ENCODE measurements at places on chromosomes 5 and 9.

DNA sequence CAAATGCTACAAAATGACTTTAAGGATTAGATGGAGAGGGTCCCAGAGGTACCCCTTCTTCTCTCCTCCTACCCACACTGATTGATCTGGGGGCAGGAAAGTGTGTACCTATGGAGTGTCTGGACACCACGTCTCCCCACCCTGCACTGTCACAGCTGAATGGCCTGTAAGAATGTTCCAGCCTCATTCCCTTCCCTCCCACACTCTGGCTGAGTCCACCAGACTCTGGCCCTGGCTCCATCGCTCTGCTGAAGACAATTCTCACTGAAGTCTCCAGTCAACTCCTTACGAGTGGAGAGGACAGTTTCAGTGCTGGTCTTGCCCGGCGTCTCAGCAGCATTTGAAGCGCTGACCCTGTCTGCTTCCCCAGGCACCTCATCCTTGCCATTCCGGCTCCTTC is 105.8 kb downstream of the TTLL11 start:
- DNase-seq = no peak

- DNase-seq = no peak
Measured at GRCh38 chr5:116242343-116242742, 157.5 kb downstream of the COMMD10 start.

DNA sequence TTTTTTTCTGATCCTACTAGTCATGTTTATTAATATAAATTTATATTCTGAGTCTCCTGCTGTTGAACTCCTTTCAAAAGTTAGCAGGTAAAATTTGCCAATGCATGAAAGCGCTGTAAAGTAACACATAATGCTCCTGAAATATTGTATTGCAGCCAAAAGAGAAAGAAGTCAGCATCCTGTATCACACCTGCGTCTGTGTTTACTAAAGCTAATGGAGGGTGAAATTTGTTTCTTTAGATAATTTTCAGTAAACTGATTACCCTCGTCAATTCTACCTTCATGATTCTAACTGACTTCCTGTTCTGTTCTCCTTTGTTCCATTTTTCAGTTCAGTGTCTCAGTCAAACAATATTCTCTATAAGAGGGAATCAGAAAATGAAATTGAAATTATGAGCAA is 415.4 kb downstream of the CDH9 start:
- DNase-seq = no peak

GRCh38 chr5:138454121-138454520 is 11.2 kb upstream of the EGR1 start:
- DNase-seq = no peak

DNA sequence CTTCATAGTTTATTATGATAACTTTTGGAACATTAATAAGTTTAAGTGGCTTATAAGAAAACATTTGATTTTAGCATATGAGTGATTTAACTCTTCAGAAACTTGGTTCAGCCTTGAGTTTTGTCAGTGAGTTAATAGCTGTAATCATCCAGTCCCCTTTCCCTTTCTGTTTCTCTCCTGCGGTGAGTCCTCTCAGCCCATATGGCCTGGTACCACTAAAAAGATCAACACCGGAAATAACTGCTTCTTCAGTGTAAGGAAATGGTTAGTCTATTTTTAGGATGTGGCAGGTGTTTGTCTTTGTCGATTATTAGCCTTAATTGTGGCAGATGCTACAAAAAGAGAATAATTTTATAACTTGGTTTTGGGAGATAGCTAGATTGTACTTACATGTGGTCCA is 120.2 kb upstream of the GRHPR start:
- no peak for DNase-seq

DNA sequence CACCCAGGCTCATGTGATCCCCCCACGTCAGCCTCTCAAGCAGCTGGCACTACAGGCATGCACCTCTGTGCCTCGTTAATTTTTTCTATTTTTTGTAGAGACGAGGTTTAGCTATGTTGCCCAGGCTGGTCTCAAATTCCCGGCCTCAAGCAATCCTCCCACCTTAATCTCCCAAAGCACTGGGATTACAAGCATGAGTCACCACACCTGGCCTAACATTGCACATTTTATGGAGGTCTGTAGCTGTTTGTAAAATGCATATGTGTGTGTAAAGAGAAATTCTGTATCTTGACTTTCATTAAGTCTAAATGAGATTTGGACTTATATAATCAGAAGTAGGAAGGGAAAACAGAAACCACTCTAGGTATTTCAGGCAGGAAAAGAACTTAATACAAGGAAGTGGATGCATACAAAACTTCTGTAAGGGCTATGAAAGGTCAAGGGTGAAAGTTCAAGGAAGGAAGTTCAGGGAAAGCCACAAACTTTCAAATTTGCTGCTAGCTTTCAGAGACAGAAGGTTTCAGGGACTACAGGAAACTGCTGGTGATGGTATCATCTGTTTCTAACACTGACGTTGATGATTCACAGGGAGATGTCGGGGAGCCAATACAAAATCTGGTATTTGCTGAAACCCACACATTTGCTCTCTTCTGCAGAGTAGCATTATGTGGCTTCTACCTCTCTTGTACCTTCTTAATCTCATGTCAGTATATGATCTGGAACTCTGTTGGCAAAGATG is 209.4 kb downstream of the PIK3R1 start:
- DNase-seq = no peak

- DNase-seq = no peak
Measured at GRCh38 chr5:42515504-42515903, 92.3 kb downstream of the GHR start.

DNA sequence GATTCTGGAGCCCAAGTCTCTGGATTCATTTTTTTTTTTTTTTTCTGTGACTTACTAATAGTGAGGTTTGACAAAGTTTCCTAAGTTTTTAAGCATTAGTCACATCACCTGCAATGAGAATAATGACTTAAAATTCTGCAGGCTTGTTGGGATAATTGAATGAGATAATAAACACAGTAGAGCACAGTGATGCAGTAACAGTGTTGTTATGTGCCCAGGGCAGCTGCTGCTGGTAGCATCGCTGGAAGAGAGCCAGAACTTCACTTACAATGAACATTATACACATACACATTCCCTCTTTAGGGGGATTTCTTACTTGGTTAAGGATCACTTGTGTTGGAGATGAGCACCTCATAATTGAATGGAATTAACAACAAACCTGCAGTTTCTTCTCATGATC is 78.9 kb downstream of the ALDH7A1 start:
- no peak for DNase-seq

GRCh38 chr9:91119679-91120078 is 242.0 kb downstream of the AUH start:
- no peak for DNase-seq

Measured in stimulated activated CD4-positive, alpha-beta T cell treated with anti-CD3 and anti-CD28 coated beads, Interleukin-1b, Interleukin-23, amount 100 ng/mL, for 1 hour (primary cell).